NCI-H82 (cell line): ENCODE measurements at places on chromosomes 11 and 22.

DNA sequence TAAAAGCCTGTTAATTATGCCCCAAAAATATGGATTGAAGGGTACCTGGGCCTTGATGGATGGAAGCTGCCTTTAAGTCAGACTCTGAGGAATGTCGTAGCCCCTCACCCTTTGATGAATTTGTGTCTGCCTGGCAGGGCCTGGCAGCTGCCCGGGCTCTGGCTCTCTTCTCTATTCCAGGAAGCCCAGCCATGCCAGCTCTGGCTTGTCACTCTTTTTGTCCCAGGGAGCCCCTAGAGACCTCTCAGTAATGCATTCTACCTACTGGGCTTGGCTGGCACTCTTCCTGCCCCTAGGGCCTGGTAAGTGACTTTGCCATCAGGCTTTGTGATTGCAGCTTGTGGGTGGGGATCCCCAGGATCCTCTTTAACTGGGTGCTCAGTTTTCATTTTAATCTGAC, 103.8 kb downstream of the GRIK4 start:
- no peak for DNase-seq

DNA sequence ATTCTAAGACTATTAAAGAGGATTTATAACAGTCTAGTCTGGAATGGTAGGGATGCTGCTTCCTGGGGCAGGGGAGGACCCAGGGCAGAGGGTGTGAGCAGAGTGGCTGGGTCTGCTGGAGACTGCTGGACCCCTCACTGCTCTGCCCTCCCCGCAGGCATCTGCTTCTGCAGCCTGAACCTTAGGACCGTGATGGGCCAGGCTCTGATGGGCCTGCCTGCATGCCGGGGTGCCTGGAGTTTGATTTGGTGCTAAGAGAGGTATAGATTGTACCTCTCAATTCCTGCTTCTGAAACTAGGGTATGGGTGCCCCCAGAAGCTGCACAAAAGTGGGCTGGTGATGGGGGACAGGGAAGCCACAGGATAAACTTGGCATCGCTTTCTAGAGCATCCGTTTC, 54.9 kb downstream of the CD82 start:
- no peak for DNase-seq

DNA sequence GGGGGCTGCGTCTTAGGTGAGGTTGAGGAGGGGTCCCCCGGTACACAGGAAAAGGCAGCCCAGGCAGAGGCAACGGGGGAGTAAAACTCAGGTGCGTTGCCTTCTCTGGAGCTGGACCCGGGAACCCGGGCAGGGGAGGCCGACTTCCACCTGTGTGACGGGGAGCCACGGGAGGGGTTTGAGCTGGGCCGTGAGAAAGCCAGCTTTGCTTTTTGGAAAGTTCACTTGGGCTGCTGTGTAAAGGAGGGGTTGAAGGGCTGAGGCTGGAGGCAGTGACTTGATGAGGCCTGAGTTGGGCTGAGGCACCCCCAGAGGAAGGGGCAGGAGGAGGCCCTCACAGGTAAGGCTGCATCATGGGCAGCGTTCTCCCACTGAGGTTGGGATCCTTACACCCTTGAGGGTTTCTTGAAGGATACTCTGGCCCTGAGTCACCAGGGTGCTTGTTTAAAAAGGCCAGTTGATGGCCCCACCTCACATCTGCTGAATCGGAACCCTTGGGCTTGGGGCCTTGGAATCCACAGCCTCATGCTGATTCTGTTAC, 47.2 kb downstream of the CHRDL2 start:
- DNase-seq, result no peak

- no peak for DNase-seq
Measured at GRCh38 chr22:28906312-28906711, 22.9 kb downstream of the ZNRF3 start.

- DNase-seq, result no peak
Measured at GRCh38 chr11:134967746-134968145, 555.7 kb upstream of the B3GAT1 start.

DNA sequence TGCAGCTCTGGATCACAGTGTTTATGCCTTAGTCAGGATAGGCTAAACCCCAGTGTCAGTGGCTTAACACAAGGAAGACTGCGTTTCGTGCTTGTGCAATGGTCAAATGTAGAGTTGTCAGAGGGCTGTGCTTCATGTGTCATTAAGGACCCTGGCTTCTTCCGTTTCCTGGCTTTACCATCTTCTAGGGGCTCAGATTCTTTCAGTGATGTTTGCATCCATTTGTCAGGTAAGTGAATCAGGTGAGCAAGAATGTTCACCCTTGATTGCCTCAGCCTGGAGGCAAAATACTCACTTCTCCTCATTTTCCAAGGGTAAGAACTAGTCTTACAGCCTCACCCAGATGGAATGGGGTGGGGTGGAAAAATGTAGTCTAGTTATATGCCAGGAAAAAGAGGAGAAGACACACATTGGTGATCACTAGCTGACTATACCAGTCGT, 20.5 kb upstream of the AMOTL1 start:
- no peak for DNase-seq

DNA sequence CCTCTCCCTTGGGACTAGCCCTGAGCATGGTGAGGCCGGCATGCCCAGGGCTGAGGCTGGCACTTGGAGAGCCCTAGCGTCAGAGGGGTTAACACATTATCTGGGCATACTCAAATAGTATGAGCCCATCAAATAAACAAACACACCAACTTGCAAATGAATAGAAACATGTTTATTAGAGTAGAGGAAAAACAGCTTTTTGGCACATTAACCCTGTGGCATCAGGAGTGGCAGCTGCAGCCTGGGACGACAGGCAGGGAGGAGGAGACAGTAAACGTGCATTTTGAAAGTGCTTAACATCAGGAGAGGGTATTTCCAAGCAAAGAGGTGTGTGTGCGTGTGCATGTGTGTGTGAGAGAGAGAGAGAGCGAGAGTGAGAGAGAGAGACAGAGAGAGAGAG, 684.9 kb downstream of the NTM start:
- no peak for DNase-seq

- DNase-seq, result no peak
Measured at GRCh38 chr22:21771631-21771976, 36.0 kb upstream of the YPEL1 start.

- no peak for DNase-seq
Measured at GRCh38 chr22:42410708-42411107, 21.5 kb downstream of the NFAM1 start.

GRCh38 chr22:22818861-22819855, 68.5 kb upstream of the IGLL5 start:
- DNase-seq, result no peak

DNA sequence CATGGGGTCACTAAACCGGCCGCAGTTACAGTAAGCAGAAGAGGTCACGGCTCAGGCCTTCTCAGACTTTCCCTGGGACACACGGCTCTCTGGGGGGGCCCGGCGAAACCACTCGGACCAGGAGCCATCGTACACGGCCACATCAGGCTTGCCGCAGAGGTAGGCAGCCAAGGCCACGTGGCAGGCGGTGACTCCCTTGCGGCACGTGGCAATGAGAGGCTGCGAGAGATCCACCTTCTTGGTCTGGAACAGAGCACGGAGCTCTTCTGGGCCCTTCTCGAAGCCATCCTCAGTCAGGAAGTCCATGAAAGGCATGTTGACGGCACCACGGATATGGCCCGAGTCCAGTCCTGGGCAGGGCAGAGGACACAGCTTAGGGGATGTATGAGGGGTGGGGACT, 8.3 kb downstream of the TST start:
- no peak for DNase-seq

GRCh38 chr22:22666307-22667091, 22.1 kb downstream of the GGTLC2 start:
- DNase-seq, result peak; percentile 76

GRCh38 chr11:19380375-19380774, 139.6 kb upstream of the E2F8 start:
- DNase-seq, result no peak

DNA sequence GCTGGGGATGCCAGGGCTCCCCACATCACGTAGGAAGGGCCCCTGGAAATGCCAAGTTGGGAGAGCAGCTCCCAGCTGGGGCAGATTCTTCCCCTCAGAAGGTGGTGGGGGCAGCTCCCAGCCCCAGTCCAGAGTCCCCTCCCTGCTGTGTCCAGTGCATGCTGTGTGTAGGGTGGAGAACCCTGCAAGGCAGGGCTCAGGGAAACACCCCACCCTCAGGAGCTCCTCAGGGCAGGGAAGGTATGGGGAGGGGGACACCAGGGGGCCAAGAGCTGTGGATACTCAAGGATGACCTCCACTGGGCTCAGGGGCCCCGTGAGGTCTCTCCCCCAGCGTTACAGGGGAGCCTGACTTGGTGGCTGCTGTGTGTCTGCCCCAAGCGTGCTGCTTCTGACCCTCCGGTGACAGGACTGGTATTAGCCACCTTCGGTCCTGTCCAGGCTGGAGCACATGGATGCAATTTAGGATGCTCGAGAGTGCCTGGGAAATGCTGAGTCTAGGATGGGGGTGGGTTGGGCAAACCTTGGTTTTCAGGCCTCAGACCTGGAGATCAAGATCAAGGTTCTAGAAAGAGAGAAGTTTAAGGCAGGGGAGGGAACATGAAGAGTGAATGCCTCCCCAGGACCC, 16.1 kb upstream of the CABP7 start:
- no peak for DNase-seq

DNA sequence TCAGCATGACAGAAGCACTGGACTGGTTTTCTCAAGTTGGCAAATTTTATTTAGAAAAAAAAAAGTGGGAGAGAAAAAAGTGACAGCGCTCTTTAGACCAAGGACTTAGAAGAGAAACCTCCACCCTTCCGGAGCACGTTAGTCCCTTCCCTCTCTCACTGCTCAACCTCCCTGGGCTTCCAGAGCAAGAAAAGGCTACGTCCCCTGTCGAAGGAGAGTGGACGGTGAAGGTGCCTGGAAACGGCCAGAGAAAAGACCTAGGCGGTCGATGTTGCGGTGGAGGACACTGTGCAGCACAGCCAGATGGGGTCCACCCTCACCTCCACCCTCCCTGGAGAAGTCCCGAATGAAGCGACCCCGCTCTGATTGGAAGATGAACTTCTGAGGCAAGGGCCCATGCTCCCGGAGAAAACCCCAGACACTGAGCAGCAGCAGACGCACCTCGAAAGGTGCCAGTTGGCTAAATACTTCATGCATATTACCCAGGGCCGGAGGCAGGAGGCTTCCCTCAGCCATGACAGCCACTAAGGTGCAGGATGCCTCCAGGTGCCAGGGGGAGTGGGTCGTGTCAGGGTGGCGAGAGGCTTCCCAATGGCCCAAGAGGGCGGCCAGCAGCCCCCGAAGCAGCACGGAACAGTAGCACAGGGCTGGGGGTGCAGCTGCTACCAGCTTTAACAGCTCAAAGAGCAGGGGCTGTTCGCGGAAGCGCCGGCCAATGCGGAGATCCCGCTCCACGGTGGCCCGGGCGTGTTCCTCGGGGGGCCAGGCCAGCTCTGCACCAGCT, 604 bp upstream of the GANAB start:
- DNase-seq, result peak; percentile 45

GRCh38 chr11:90500922-90501568, 278.2 kb upstream of the CHORDC1 start:
- no peak for DNase-seq

DNA sequence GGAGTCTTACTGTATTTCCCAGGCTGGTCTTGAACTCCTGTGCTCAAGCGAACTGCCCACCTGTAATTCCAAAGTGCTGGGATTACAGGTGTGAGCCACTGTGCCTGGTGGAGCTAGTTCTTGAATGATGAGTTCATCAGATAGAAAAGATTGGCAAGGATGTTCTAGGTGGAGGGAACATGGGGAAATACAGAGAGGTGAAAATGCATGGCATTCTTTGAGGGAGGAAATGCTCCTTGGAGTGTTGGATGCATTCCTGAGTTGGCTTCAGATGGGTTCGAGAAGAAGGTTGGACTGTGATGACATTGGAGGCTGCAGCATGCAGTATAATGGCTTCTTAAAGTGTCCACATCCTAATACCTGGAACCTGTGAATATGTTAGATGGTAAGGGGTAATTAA, 4.4 kb downstream of the DDX10 start:
- no peak for DNase-seq

DNA sequence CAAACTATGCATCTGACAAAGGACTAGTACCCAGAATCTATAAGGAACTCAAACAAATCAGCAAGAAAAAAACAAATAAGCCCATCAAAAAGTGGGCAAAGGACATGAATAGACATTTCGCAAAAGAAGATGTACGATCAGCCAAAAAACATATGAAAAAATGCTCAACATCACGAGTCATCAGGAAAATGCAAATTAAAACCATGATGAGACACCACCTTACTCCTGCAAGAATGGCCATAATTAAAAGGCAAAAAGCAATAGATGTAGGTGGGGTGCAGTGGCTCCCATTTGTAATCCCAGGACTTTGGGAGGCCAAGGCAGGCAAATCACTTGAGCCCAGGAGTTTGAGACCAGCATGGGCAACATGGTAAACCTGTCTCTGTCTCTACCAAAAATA, 10.4 kb upstream of the OR10V1 start:
- DNase-seq, result no peak

DNA sequence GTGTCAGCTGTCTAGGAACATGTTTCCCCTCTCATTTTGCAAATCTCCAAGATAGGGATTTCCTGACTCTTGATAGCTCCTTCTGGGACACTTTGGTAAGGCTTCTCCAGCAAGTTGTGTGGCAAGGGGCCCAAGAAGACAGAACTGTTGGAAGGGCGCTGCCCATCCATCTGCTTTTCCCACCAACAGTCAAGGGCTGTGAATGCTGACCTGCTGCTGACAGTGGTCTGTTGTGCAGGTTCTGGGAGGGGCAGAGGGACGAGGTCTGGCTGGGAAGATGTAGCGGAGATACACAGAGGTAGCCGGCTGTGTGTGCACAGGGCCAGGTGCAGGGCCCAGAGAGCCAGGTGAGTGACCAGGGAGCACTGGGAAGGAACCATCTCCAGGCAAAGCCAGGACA, 12.2 kb downstream of the BCR start:
- no peak for DNase-seq

DNA sequence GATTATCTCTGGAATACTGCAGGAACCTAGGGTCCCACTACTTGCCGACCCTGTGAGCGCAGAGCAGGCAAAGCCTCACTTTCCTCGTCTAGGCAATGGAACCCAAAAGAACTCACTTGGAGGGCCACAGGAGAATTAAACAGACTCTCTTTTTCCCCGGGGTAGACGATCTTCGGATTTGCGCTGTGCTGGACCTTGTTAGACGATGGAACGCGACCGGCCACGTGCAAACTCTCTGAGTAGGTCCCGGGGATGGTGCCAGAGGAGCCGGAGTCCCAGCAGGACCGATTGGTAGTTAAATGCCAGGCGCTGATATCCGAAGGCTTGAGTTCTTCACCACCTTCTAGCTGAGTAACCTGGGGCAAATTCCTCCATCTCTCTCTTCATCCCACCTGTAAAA, 1.0 kb upstream of the SLC1A2 start:
- peak; percentile 59 for DNase-seq

- DNase-seq, result peak; percentile 90
Measured at GRCh38 chr22:40679964-40680818, 907 bp downstream of the MCHR1 start.

- DNase-seq, result no peak
Measured at GRCh38 chr11:118319337-118319707, 14.8 kb downstream of the CD3E start.

GRCh38 chr11:12585861-12586260, 88.4 kb upstream of the TEAD1 start:
- peak; percentile 56 for DNase-seq

DNA sequence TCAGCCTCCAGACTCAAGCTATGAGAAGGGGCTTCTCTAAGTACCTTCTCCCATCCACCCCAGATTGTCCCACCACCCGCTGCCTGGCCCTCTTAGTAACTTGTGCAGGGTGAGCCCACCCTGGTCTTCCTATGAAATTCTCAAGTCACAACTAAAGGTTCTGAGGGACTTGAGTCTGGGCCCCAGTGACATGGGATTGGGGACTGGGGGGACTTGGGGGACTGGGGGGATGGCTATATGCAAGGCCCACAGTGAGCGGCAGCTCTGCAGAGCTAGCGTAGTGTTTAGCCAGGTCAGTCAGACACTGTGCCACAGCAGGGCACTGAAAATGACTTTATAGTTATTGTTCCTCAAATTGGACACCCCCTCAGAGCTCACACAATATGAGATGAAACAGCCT, 622.3 kb upstream of the CADM1 start:
- no peak for DNase-seq
